ENCODE measurements at places on chromosomes 2 and 18. TPM values are rescaled to one million over a fixed set of nuclear protein-coding genes. Genes with fewer than 3 reads are reported as not detected.

PRKD3 gene
- total RNA-seq: 28.5 TPM

C2orf68 gene
- total RNA-seq: 48.9 TPM

LYPD1 gene
- not detected for total RNA-seq

YES1 gene
- total RNA-seq: 15.3 TPM

FSHR gene
- not detected for total RNA-seq

RETSAT gene
- total RNA-seq: 31.8 TPM

POTEI gene
- not detected for total RNA-seq

MAP2 gene
- 0.31 TPM for total RNA-seq

CRYGA gene
- total RNA-seq: not detected

DAW1 gene
- not detected for total RNA-seq

STPG4 gene
- not detected for total RNA-seq

MDH1B gene
- total RNA-seq: 0.96 TPM

OTOS gene
- total RNA-seq: not detected

DNER gene
- total RNA-seq: not detected

NEURL3 gene
- total RNA-seq: 4.4 TPM
